ENCODE measurements at places on chromosomes 7 and 10.

GRCh38 chr7:1882451-1882850 is 212.4 kb downstream of the ELFN1 start:
- no peak for DNase-seq

- no peak for DNase-seq
These were observed 400.7 kb downstream of the GATA3 start for GRCh38 chr10:8455181-8455580.

- no peak for DNase-seq
These were observed 26.5 kb downstream of the GPR85 start for GRCh38 chr7:113060100-113060499.

- no peak for DNase-seq
These were observed 186.8 kb downstream of the ITGB1 start for GRCh38 chr10:32771217-32771616.

GRCh38 chr7:70520611-70521010 is 611.3 kb upstream of the GALNT17 start:
- DNase-seq: no peak

- DNase-seq: no peak
These were observed 78.4 kb downstream of the SEPTIN14 start for GRCh38 chr7:55784151-55784550.

DNA sequence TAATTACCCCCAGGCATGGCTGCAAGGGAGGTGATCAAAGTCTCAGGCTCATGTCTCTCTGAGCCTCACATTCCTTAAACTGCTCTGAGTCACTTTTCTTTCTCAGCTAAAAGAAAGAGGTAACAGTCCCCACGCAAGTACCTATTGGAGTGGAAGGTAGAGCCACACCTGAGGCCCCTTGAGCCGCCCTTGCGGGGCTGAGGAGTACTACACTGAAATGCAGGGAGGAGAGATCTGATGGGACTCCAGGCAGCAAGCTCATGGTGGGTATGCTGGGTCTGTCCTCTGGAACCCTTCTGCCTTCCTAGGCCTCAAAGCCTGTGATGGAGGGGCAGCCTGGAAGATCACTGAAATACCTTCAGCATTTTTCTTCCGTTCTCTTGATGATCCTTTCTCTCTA is 960.0 kb downstream of the DNAJB9 start:
- no peak for DNase-seq

GRCh38 chr10:47060993-47061500 is 149.8 kb downstream of the PTPN20 start:
- DNase-seq: no peak

DNA sequence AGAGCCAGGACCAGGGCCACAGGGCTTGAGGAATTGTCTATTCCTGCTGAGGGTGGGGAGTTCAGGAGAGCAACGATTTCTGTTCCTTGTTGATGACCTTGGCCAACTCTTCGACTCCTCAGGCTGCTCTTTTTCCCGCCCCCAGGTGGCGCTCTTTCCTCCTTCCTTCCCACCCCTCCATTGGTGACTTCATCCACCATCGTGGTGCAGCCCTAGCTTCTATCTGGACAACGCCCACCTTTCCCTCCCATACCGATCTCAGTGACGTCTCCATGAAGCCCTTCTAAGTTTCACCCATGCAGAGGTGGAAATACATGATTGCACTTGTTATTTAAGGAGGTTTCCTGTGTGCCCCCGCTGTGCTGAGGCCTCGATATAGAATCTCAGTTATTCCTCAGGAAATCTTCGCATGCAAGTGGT is 22.1 kb upstream of the CARD11 start:
- no peak for DNase-seq

GRCh38 chr7:142331941-142332340 is 74.1 kb upstream of the PRSS58 start:
- DNase-seq: no peak

- no peak for DNase-seq
These were observed 19.6 kb upstream of the MACC1 start for GRCh38 chr7:20236790-20237189.

Measured in tibial nerve (tissue), 4 donors.